ENCODE measurements at places on chromosomes 12 and 14.

DNA sequence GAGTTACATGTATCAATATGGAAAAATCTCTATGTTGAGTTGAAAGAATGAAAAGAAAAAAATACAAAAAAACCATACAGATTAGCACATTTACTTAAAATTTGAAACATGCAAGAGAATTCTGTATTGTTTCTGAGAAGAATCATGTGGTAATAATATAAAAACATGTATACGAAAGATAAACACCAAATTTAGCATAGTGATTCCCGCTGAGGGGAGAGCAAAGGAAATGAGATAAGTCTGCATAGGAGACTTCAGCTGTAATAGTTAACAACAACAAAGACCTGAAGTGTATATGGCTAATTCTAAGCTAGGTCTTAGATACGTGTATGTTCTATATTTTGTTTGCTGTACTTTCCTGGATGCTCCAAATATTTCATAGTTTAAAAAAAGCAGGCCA lies 46.5 kb downstream of the FNTB start:
- no peak for DNase-seq

DNA sequence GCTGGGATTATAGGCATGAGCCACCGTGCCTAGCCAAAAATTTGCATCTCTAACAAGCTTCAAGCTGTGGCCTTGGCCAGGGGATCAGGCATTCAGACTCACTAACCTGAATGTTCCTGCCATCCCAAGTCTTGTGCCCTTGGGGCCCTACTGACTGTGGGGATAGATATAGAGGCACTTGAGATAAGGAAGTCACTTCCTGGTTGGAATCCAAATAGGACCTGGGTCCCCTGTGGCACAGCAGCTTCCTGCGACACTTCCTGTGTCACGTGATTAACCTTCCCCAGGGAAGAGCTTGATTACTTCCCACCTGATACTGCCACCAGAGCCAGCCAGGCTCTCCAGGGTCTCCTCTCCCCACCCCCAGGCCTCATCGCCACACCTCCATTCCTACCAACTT lies 128.2 kb downstream of the BCL11B start:
- DNase-seq, result no peak

DNA sequence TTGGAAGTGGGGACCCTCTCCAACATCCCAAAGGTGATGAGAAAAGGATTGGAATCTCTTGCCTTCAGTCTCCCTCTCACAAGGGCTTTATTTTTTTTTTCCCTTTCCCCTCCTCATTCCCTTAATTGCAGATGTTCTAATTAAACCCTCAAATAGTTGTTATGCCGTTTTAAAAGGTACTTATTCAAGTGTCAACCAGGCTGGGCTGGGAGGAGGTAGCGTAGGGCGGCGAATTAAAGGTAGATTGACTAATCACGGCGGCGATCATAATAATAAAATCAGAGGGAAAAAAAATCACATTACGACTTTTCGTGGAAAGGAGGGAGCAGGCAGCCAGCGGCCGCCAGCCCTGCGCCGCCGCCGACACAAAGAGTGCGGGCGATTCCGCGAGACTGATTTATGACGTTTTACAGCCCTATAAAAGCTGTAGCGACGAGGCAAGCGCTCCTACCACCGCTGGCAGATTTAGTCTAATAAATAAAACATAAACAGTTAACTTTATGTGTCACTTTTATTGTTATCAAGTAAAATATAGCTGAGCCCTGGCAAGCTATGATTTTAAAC lies 1.7 kb upstream of the HOXC4 start:
- no peak for DNase-seq

GRCh38 chr12:62640910-62641448 lies 174.4 kb downstream of the MON2 start:
- DNase-seq, result no peak

- peak; percentile 35 for DNase-seq
Observed at GRCh38 chr14:22887990-22888378, 5.0 kb downstream of the REM2 start.

DNA sequence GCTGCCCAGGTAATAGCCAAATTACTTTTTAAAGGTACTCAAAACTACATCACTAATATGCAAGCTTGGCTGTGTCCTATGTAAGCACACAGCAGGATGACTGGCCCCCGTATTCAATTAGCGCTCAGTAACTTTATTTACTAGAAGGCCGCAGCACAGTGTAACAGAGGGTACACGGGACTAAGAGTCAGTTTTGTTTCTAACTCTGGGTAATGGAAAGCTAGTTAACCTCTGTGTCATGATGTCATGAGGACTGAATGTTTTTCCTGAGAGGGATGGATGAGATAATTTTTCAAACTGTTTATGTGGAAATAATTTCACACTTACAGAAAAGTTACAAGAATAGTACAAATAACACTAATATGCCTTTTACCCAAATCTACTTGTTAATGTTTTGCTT lies 27.1 kb downstream of the GALNT4 start:
- DNase-seq, result no peak

DNA sequence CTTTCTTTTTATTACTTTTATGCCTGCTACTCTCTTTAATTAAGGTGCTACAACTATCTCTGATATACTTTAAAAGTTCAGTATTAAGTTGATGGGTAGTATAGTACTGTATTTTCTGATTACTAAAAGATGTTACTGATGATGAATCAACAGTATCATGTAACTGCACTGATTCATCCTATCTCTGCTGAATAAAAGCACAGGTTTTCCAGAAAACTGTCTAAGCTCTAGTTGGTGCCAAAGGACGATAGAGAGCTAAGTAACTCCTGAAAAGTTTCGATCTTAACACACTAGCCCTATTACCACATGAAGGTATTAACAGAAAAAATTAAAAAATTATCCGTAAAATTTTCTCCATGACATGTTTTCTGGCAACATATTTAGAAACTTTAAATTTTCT lies 2.1 kb downstream of the SCAF11 start:
- DNase-seq, result no peak

DNA sequence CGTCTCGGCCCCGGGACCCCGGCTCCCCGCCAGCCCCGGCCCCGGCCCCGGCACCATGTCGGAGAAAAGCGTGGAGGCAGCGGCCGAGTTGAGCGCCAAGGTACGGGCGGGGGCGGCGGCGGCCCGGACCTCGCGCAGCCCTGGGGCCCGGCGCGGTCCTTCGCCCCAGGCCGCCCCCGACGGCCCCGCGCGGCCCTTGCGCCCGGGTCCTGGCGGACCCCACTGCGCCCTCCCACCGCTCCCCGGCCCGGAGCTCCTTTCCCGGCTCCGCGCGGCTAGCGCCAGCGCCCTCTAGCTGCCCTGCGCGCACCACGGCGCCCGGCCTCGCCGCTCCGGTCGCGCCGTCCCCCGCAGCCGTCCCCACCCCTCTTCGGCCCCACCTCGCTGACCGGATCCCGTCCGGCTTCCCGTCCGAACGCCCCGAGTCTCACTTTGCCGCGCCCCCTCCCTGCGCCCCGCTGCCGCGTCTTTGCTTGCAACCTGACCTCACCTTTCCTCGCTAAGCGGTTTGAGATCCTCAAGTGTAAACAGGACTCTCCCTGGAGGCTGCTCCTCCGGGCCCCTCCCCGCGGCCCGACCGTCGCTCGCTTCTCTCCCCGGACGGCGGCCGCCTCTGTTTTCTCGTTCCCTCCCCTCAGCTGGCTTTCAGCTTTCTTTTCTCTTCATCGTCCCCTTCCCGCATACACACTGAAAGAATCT lies 637 bp downstream of the PTMS start:
- no peak for DNase-seq

- peak; percentile 79 for DNase-seq
Observed at GRCh38 chr14:23057757-23058653, 685 bp upstream of the CDH24 start.

DNA sequence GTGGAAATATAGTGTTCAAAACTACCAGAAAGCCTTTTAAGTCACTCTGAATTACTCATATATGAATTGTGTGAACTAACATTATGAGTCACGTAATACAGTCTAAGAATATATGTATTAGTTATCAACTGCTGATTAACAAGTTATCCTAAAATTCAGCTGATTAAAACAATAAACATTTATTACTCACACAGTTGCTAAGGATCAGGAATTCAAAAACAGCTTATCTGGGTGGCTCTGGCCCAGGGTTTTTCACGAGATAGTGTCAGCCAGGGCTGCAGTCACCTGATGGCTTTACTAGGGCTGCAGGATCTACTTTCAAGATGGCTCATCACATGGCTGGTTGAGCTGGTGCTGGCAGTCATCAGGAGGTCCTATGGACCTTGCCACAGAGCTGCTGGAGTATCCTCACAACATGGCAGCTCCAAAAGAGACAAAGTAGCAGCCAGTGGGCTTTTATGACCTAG lies 36.5 kb downstream of the CORO1C start:
- no peak for DNase-seq

DNA sequence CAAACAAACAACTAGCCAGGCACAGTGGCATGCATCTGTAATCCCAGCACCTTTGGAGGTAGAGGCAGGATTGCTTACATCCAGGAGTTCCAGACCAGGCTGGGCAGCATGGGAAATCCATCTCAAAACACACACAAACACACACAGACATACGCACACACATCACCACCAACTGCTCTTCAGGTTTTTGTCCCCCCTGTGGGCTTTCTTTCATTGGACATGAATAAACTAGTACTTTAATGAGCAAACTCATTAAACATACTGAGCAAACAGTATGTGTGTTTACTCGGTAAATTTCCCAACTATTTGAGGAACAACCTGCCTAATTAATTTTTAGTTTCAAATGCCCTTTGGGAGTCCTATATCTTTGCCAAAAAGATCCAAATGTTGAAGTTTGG lies 10.1 kb upstream of the RASSF3 start:
- no peak for DNase-seq

- DNase-seq, result no peak
Observed at GRCh38 chr12:15632708-15633107, 156.5 kb downstream of the EPS8 start.

DNA sequence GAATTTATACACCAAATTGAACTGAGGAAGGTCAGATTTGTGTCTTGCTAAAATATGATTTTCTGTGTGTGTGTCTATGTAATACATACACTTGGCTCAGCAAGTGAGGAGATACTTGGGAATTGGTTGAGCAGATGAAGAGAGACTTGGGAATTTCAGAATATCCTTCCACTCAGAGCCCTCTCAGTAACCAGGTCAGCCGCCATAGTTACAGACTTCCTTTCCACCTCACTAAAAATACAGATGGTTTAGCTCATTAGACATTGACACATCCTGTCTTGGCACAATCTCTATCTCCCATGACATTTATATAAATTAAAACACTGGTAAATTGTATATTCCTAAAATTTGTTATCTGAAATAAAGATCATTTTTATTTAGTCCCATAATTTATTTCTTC lies 15.9 kb downstream of the PIK3C2G start:
- DNase-seq, result no peak

- DNase-seq, result no peak
Observed at GRCh38 chr12:50482571-50482970, 22.2 kb upstream of the DIP2B start.

DNA sequence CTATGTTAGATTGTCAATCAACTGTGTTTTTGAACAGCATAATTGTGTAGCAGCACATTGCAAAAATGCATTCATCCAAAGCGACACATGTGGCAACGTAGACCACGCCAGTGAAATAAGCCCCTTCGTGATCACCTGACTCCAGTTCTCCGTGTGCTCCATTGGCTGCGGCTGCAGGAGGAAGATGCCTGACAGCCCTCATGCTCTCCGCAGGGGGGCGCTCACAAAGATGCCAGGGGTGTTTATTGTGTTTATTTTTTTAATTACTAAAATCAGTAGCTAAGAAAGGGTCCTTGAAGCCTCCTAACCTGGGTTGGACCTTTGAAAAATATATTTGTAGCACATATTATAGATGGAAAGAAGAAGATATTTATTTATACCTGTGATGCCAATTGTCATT lies 116.3 kb downstream of the SLC15A4 start:
- no peak for DNase-seq

DNA sequence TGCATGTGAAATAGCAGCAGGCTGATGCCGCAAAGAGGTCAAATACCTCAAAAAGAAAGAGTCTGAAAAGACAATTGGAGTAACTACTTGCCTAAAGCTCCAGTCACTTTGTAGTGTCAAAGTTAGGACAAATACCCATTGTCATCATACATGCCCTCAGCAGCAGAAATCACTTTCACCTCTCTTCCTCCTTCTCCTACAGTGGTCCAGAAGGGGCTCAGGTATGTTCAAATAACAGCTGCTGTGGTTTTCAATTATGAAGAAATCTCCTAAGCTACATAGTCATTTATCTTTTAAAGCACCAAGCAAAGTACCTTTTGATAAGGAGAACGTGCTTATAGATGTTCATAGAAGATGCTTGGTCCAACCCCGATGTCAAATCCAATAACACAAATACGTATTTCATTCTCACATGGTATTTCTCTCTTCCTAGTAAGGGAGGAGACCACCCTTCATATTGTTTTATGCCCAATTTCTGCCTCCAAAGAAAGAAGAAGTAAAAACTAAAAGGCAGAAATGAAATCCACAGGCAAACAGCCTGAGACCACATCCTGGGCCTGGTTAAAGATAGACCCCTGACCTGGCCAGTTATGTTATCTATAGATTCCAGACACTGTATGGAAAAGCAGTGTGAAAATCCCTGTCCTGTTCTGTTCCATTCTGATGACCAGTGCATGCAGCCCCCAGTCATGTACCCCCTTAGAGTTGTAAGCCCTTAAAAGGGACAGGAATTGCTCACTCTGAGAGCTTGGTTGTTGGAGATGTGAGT lies 23.7 kb downstream of the GYS2 start:
- DNase-seq, result no peak

DNA sequence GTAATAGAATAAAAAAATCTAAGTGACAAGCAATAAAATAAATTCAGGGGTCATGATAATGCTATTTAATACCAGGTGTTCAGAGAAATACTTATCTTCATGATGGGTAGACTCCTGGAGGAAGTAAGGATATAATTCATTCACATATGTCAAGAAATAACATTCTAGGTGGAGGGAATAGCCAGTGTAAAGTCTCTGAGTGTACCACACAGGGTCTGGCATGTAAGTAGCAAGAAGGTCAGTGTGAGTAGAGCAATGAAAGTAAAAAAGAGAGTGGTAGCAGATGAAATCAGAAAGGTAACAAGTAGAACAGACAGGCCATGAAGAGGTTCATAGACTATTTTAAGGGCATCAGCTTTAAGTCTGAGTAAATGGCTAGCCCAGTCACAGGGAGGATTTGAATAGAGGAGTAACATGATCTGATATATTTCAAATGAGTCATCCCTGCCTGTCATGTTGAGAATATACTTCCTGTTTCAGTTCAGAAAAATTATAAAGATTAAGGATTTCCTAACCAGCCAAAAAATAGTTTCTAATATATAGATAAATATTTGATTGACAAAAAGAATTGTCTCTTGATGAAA lies 519.9 kb downstream of the C12orf50 start:
- no peak for DNase-seq

GRCh38 chr12:32756476-32757066 lies 874 bp upstream of the YARS2 start:
- DNase-seq, result no peak

GRCh38 chr14:52365071-52365470 lies 51.0 kb downstream of the PTGER2 start:
- no peak for DNase-seq

Data from activated T-cell treated with anti-CD3 and anti-CD28 coated beads for 24 hours (primary cell).